ENCODE measurements at places on chromosomes 16 and 17. TPM values are rescaled to one million over a fixed set of nuclear protein-coding genes. Genes with fewer than 3 reads are reported as not detected.

Gene PARD6A
- 8.3 TPM for total RNA-seq

Gene CCL22
- not detected for total RNA-seq

GRCh38 chr16:9946022-9946720 lies 236.1 kb downstream of the GRIN2A start:
- no peaks in the 10 kb centered on the region for H3K27me3 ChIP-seq
- H3K4me3 ChIP-seq: no peak overlapping the region
- no peak for DNase-seq
- no peaks in the 10 kb centered on the region for H3K36me3 ChIP-seq
- no peak overlapping the region for H3K27ac ChIP-seq

- H3K27ac ChIP-seq: peak overlapping the region; percentile 96
- peak overlapping the region; percentile 36 for H3K4me3 ChIP-seq
- H3K27me3 ChIP-seq: no peaks in the 10 kb centered on the region
- peaks cover 13% of the 10 kb centered on the region for H3K36me3 ChIP-seq
- peak; percentile 95 for DNase-seq
- H3K4me1 ChIP-seq: peaks cover 59% of the 10 kb centered on the region
Measured at GRCh38 chr17:57662644-57663308, 82.3 kb downstream of the CCDC182 start.

GRCh38 chr16:7602291-7602950 lies 269.8 kb downstream of the RBFOX1 start:
- H3K36me3 ChIP-seq: no peaks in the 10 kb centered on the region
- no peak overlapping the region for H3K27ac ChIP-seq
- H3K4me1 ChIP-seq: peaks cover 5% of the 10 kb centered on the region
- DNase-seq: no peak

DNA sequence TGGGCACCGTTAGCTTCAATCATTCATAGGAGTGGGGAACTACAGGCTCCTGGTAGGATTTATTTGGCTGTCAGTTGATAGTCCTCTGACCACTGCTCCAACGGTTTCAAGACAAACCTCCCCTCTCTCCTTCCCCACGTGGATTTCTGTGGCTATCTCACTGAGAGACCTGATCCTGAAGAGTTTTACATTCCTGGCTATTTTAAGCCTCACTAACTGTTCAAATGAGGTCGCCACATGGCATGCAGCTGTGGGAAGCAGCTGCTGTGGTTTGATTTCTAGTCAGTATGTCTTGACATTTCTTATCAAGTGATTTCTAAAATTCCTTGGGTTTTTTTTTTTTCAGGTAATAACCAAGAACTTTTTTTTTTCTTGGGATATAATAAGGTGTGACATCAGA lies 38.3 kb downstream of the CDK5R1 start:
- no peaks in the 10 kb centered on the region for H3K27me3 ChIP-seq
- no peaks in the 10 kb centered on the region for H3K36me3 ChIP-seq
- no peak overlapping the region for H3K4me3 ChIP-seq
- peaks cover 23% of the 10 kb centered on the region for H3K4me1 ChIP-seq
- H3K27ac ChIP-seq: no peak overlapping the region

GRCh38 chr17:40327244-40327729 lies 18.3 kb downstream of the RARA start:
- H3K27ac ChIP-seq: no peak overlapping the region
- peaks cover 83% of the 10 kb centered on the region for H3K4me1 ChIP-seq
- no peaks in the 10 kb centered on the region for H3K27me3 ChIP-seq
- no peak overlapping the region for H3K4me3 ChIP-seq
- peaks cover 25% of the 10 kb centered on the region for H3K36me3 ChIP-seq
- no peak for DNase-seq
